ENCODE measurements at places on chromosomes 1 and 21.

DNA sequence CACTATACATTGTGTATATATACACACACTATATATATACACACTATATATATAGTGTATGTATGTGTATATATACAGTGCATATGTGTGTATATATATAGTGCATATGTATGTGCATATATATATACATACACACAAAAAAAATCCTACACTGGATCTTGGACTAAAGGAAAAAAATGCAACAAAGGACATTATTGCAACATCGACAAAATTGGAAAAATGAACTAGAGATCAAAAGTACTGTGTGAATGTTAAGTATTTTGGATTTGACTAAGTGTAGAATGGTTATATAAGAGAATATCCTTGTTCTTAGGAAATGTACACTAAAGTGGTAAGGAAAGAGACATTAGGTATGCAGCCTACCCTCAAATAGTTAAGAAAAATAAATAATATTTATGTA lies 36.5 kb downstream of the SMYD3 start:
- DNase-seq: no peak

DNA sequence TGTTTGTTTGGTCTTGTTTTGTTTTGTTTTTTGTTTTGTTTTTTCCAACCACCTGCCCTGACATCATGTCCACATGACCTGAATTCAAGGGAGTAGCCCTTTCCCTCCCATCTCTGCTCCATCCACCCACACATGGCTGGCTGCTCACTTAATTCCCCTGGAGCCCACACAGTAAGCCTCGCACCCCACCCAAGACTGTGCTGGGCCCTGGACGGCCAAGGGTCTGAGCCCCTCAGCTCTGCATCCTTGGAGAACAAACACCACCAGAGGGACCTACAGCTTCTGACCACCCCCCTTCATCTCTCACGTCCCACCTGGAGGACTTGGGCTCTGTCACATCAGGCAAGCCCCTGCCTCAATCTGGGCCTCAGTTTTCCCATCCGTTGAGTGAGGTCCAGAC lies 39.1 kb downstream of the MATN1 start:
- no peak for DNase-seq

DNA sequence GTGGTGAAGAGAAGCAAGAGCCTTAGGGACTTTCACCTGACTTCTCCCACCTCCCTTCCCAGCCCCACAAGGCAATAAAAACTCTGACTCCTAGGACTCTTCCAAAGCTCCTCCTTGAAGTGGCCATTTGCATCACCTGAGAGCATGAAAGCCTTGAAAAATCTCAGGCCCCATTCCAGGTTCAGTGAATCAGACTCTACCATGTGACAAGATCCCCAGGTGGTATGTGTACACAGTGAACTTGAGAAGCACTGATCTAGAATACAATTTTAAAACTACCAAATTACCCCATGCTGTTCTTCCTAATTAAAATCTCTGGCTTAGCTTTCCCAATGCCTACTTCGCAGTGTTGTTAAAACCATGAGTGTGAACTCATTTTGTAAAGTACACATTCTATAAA lies 195.1 kb upstream of the SAMSN1 start:
- DNase-seq: no peak

GRCh38 chr21:42533963-42534355 lies 20.3 kb downstream of the SLC37A1 start:
- DNase-seq: no peak
